ENCODE measurements at places on chromosomes 4 and X. TPM values are rescaled to one million over a fixed set of nuclear protein-coding genes. Genes with fewer than 3 reads are reported as not detected.

DNA sequence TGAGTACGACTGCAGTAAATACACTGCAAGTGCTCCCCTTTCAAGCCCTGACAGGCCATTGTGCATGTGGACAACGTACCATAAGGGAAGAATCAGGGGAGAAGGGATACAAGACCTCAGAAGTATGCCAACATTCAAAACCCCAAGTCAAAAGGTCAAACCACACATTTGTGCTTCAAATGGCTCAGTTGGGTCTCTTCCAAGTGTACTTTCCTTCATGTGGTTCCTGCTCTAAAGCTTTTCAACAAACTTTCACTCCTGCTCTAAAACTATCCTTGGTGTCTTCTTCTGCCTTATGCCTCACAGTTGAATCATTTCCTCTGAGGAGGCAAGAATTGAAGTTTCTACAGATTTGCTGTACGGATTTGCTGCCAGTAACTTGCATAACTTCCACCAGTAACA, 305.7 kb upstream of the SLIT2 start:
- DNase-seq: peak; percentile 44

- DNase-seq: no peak
Measured at GRCh38 chr4:40164459-40164858, 32.4 kb upstream of the RHOH start.

GRCh38 chr4:54837576-54838140, 179.9 kb downstream of the KIT start:
- DNase-seq: no peak

- DNase-seq: peak; percentile 83
Measured at GRCh38 chrX:39736216-39737211, 361.2 kb downstream of the BCOR start.

- no peak for DNase-seq
Measured at GRCh38 chrX:10971176-10971575, 140.0 kb upstream of the HCCS start.

PSAPL1 gene
- not detected for total RNA-seq

CLIC2 gene
- total RNA-seq: 1.2 TPM

DMP1 gene
- not detected for total RNA-seq

Data from osteoblast (primary cell).